ENCODE measurements at places on chromosomes 3 and 15. TPM values are rescaled to one million over a fixed set of nuclear protein-coding genes. Genes with fewer than 3 reads are reported as not detected.

DNA sequence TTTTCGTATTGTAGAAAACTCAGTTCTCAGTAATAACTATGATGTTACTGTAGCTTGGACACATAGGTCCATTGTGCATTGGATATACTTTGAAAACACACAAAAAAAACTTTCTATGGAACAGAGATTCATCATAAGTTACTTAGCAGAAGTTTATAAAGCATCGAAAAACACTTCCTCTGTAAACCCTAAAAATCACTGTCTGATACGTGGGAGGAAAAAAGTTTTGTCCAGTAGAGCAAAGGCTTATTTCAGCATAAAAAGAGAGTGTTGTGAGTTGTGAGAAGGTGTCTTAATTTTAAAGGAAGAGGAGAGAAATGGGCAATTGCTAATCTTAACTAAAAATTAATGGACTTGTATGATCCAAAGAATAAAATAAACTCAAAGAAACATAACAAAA, 64.8 kb downstream of the OSTN start:
- no peaks in the 10 kb centered on the region for H3K4me1 ChIP-seq
- H3K36me3 ChIP-seq = no peaks in the 10 kb centered on the region
- DNase-seq = no peak
- no peak overlapping the region for H3K4me3 ChIP-seq
- H3K27ac ChIP-seq = no peak overlapping the region

GRCh38 chr3:51434110-51434509, 43.0 kb downstream of the RBM15B start:
- no peaks in the 10 kb centered on the region for H3K27me3 ChIP-seq
- no peak overlapping the region for H3K27ac ChIP-seq
- no peak overlapping the region for H3K4me3 ChIP-seq
- no peaks in the 10 kb centered on the region for H3K36me3 ChIP-seq
- no peaks in the 10 kb centered on the region for H3K4me1 ChIP-seq
- no peak for DNase-seq

GRCh38 chr3:170301405-170301804, 56.1 kb upstream of the SKIL start:
- no peak for DNase-seq
- H3K27me3 ChIP-seq = no peaks in the 10 kb centered on the region
- H3K4me3 ChIP-seq = no peak overlapping the region
- H3K36me3 ChIP-seq = no peaks in the 10 kb centered on the region
- no peaks in the 10 kb centered on the region for H3K4me1 ChIP-seq

- no peaks in the 10 kb centered on the region for H3K36me3 ChIP-seq
- H3K4me3 ChIP-seq = no peak overlapping the region
- H3K27ac ChIP-seq = no peak overlapping the region
- DNase-seq = no peak
Measured at GRCh38 chr3:43790060-43790459, 99.3 kb downstream of the ABHD5 start.

- H3K27ac ChIP-seq = no peak overlapping the region
- no peak overlapping the region for H3K4me3 ChIP-seq
- no peak for DNase-seq
- no peaks in the 10 kb centered on the region for H3K36me3 ChIP-seq
Measured at GRCh38 chr15:75198560-75199356, 2.9 kb upstream of the C15orf39 start.

- DNase-seq = no peak
- H3K4me3 ChIP-seq = no peak overlapping the region
- H3K36me3 ChIP-seq = no peaks in the 10 kb centered on the region
- H3K27me3 ChIP-seq = no peaks in the 10 kb centered on the region
- no peak overlapping the region for H3K27ac ChIP-seq
Measured at GRCh38 chr3:185290266-185290665, 36.4 kb upstream of the EHHADH start.

DNA sequence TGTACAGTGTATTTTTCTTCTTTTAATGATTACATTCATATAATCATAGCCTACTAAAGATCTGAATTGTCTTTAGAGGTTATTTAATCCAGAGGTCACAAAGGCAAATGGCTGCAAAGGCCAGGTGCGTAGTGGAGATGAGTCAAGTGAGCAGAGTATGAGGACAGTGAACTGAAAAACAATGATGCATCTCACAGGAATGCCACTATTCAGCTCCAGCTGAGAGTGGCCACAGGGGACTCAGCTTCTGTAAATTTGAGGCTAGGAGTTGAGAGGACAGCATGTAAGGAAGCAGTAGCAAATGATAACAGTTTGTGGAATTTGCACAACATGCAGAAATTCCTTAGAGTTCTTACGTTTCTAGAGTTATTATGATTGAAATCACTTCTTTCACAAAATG, 50.4 kb downstream of the COL6A5 start:
- no peaks in the 10 kb centered on the region for H3K36me3 ChIP-seq
- no peaks in the 10 kb centered on the region for H3K27me3 ChIP-seq
- H3K4me1 ChIP-seq = no peaks in the 10 kb centered on the region
- H3K4me3 ChIP-seq = no peak overlapping the region
- no peak overlapping the region for H3K27ac ChIP-seq

- H3K4me3 ChIP-seq = no peak overlapping the region
- H3K36me3 ChIP-seq = no peaks in the 10 kb centered on the region
- no peaks in the 10 kb centered on the region for H3K27me3 ChIP-seq
- no peaks in the 10 kb centered on the region for H3K4me1 ChIP-seq
- H3K27ac ChIP-seq = no peak overlapping the region
Measured at GRCh38 chr3:111980716-111981456, 2.1 kb downstream of the ABHD10 start.

DNA sequence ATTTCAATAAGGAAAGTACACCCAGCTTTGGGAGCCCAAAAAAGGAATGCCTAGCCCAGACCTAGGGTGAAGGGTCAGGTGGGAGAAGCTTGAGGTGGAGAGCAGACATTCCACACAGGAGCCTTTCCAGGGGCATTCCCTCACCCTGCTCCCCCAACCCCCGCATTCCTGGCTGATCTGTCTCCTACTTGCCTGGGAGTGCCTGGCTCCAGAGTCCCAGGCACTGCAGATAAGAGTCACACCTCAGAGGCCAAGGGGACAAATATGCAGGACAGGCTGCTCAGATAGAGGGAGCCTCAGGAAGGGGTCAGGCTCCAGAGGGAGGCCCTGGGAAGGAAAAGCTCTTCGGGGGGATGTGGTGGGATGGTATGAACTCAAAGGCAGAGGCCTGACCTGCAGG, 20.8 kb upstream of the HCN4 start:
- H3K27ac ChIP-seq = no peak overlapping the region
- H3K36me3 ChIP-seq = no peaks in the 10 kb centered on the region
- H3K27me3 ChIP-seq = no peaks in the 10 kb centered on the region
- no peaks in the 10 kb centered on the region for H3K4me1 ChIP-seq

GRCh38 chr3:141642215-141642614, 95.9 kb upstream of the RNF7 start:
- no peaks in the 10 kb centered on the region for H3K4me1 ChIP-seq
- no peaks in the 10 kb centered on the region for H3K36me3 ChIP-seq
- H3K27ac ChIP-seq = no peak overlapping the region
- no peaks in the 10 kb centered on the region for H3K27me3 ChIP-seq

DNA sequence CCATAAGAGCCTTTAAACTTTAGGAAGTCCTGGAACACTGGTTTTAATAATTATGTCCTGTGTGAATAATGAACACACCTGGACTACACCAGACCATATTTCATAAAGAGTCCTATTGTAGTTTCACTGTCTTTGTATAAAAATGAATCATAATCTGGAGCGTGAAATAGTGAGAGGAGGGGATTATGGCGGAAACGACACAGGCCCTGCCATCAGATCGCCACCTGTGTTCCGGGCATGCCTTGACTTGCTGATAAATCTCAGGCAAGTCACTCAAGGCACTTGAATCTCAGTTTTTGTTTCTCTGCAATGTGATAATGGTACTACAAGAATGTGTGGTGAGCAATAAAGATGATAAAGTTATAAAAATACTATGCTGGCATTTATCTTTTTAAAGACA, 995.5 kb downstream of the MCTP2 start:
- no peaks in the 10 kb centered on the region for H3K27me3 ChIP-seq
- H3K27ac ChIP-seq = no peak overlapping the region
- no peak for DNase-seq
- no peak overlapping the region for H3K4me3 ChIP-seq
- H3K36me3 ChIP-seq = no peaks in the 10 kb centered on the region

DNA sequence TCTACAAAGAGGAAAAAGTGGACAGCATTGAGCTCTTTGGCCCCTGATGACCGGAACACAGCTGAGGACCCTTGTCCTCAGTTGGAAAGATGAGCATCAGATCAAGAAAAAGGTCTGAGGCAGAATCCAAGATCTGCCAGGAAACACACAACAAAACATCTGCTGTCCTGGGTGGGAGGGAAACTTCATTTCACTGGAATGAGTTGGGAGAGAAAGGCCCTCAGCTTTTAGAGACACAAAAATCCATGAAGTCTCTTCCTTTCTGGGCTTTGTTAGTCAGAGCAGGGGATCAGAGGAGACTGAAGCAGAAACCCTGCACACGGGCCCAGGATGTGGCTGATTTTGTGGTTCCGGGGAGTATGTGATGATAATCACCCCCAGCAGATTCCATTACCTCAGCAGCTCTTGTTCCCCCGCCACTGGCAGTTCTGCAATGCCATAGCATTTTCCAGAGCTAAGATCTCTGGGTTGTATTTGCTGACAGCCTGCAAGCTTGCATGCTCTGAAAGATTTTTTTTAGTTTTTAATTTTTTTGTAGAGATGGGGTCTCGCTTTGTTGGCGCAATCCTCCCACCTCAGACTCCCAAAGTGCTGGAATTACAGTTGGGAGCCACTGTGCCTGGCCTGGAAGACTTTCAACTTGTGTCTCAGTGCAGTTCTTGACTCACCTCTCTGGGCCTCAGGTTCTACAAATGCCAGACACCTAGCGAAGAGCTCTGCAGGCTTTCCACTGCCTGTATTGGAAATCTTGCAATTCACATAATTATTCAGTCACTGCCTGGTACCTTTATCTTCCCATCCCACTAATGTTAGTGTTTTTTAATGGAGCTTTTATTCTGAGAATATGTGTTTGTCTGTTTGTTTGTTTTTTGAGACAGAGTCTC, 5.8 kb upstream of the TATDN2 start:
- no peaks in the 10 kb centered on the region for H3K27me3 ChIP-seq
- peak; percentile 69 for DNase-seq
- H3K27ac ChIP-seq = no peak overlapping the region
- no peaks in the 10 kb centered on the region for H3K36me3 ChIP-seq

GRCh38 chr15:41205315-41205714, 25.2 kb downstream of the EXD1 start:
- no peaks in the 10 kb centered on the region for H3K27me3 ChIP-seq
- H3K4me3 ChIP-seq = no peak overlapping the region
- no peak overlapping the region for H3K27ac ChIP-seq
- no peaks in the 10 kb centered on the region for H3K36me3 ChIP-seq
- DNase-seq = no peak

- no peak overlapping the region for H3K27ac ChIP-seq
- H3K36me3 ChIP-seq = no peaks in the 10 kb centered on the region
- H3K27me3 ChIP-seq = no peaks in the 10 kb centered on the region
- no peaks in the 10 kb centered on the region for H3K4me1 ChIP-seq
- H3K4me3 ChIP-seq = no peak overlapping the region
- DNase-seq = no peak
Measured at GRCh38 chr3:100912976-100913545, 80.2 kb downstream of the ABI3BP start.

GRCh38 chr3:59575113-59576001, 525.5 kb upstream of the CFAP20DC start:
- no peaks in the 10 kb centered on the region for H3K36me3 ChIP-seq
- peak; percentile 94 for DNase-seq
- H3K27me3 ChIP-seq = no peaks in the 10 kb centered on the region

- no peak for DNase-seq
- no peaks in the 10 kb centered on the region for H3K36me3 ChIP-seq
- peak overlapping the region; percentile 80 for H3K4me3 ChIP-seq
- no peaks in the 10 kb centered on the region for H3K27me3 ChIP-seq
- H3K27ac ChIP-seq = no peak overlapping the region
Measured at GRCh38 chr3:152270937-152271336, 2.2 kb downstream of the MBNL1 start.

DNA sequence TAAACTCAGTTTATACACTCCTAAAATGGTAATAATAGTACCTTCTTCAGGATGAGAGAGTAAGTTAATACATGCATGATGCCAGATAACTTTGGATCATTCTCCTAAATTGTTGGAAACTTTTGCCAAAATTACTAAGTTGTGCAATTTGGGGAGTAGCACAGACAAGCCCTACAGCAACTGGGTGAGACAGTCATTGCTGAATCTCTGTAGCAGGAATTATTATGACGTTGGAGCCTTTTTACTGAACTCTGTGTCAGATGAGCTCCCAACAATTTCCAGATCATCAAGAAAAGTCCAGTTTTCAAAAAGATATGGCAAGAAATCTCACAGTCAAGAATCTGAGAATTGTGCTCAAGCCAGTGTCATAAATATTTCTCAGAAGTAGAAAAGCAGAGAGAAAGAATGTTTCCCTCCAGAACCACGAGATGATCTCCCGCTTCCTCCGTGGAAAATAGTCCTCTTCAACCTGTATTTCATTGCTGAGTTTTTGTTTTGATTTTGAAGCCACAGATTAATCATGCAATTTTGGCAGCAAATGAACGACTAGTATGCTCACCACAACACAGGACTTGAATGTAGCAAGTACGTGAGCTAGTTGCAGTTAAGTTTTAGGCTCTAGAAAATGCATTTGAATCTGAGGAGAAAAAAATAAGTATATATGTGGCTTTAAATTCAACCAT, 485.4 kb downstream of the CNTN6 start:
- no peak overlapping the region for H3K4me3 ChIP-seq
- no peaks in the 10 kb centered on the region for H3K36me3 ChIP-seq
- peaks cover 3% of the 10 kb centered on the region for H3K4me1 ChIP-seq

- H3K27ac ChIP-seq = no peak overlapping the region
- H3K27me3 ChIP-seq = no peaks in the 10 kb centered on the region
- H3K4me1 ChIP-seq = no peaks in the 10 kb centered on the region
- H3K36me3 ChIP-seq = no peaks in the 10 kb centered on the region
- DNase-seq = no peak
- no peak overlapping the region for H3K4me3 ChIP-seq
Measured at GRCh38 chr15:75891895-75892294, 11.8 kb upstream of the FBXO22 start.

- no peaks in the 10 kb centered on the region for H3K27me3 ChIP-seq
- DNase-seq = no peak
- no peaks in the 10 kb centered on the region for H3K36me3 ChIP-seq
- H3K4me1 ChIP-seq = no peaks in the 10 kb centered on the region
- no peak overlapping the region for H3K27ac ChIP-seq
Measured at GRCh38 chr3:152717252-152717651, 117.7 kb upstream of the P2RY1 start.

Gene CLDN16
- not detected for total RNA-seq

Gene OXTR
- 2.3 TPM for total RNA-seq

Gene EIF4G1
- total RNA-seq = 285 TPM

Gene ADAMTS17
- 4.2 TPM for total RNA-seq

Gene TGM4
- total RNA-seq = not detected

Gene SCN11A
- total RNA-seq = 0.93 TPM

Gene ACAN
- total RNA-seq = 31.7 TPM

Gene ZNF620
- total RNA-seq = 4.7 TPM

Gene GOLGA8G
- total RNA-seq = not detected

Gene SEMA6D
- 22.7 TPM for total RNA-seq

Gene RARB
- total RNA-seq = 5.9 TPM

Gene WDR49
- 3.0 TPM for total RNA-seq

Gene NIPA2
- total RNA-seq = 28.3 TPM

Gene REC114
- total RNA-seq = not detected

Data from aorta (tissue), 5 donors.